Skeletal muscle cell (primary cell): ENCODE measurements at places on chromosomes 4 and X.

DNA sequence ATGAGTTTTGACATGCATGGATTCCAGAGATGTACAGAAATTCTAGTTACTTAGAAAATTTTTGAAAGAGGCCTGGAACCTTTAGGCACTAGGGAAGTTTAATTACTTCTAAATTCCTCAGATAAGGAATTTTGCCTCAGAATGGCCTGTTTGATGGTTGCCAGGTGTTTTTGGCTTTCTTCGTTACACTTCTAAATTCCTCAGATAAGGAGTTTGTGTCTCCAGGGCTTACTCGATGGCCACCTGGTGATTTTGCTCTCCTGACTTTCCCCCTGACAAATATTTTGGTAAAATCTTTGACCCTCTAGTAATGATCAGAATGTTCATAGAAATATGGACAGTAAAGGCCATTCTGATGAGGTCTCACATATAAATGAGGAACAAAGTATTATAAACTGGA is 64.3 kb downstream of the BEX3 start:
- no peak for DNase-seq

GRCh38 chr4:106183551-106183950 is 132.5 kb downstream of the TBCK start:
- no peak for DNase-seq

DNA sequence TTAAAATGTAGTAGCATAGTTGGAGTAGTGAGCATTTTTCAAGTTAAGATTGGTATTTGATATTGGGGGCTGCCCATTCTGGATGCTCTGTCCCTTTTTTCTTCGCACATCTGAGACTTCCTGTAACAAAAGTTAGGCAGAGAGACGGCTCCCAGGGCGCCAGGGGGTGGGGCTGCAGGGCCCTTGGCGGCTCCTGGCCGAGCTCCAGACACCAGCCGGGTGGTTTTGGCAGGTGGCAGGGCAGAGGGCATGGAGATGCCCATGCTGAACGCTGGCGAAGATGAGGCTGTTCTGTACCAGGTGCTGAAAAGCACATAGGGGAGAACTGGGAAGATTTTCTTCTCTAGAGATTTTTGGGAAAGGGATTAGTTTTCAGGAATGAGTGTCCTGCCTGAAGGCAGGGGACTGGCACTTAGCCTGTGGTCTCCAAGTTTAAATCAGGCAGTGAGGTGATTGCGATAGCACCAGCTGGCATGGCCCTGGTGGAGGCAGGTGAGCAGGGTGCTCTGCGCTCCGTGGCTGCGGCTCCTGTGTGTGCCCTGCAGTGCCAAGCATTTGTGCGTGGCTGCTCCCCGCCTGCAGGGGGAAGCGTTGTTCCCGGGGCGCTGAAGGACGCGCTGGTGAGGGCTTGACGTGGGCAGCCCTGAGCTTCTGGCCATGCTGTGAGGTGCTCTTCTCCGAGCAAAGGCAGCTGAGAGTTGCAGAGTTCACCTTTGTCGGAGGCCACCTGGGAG is 23.6 kb upstream of the HGFAC start:
- no peak for DNase-seq

DNA sequence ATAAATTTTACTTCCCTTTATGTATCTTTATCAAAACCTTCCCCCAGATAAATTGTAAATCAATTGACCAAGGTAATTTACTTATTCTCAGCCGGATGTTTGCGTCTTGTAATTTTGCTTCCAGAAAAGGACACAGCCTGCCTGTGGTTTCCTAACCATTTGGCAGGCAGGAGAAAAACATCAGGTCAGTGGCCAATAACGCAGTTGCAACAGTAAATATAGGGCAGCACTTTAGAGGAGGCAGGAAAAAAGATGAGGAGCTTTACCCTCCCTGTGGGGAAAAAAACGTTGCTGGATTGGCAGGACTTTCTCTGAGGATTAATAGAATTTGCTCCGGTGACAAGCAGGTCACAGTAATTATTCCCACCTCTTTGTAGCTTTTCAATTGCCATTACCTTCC is 2618.1 kb downstream of the ARAP2 start:
- no peak for DNase-seq

DNA sequence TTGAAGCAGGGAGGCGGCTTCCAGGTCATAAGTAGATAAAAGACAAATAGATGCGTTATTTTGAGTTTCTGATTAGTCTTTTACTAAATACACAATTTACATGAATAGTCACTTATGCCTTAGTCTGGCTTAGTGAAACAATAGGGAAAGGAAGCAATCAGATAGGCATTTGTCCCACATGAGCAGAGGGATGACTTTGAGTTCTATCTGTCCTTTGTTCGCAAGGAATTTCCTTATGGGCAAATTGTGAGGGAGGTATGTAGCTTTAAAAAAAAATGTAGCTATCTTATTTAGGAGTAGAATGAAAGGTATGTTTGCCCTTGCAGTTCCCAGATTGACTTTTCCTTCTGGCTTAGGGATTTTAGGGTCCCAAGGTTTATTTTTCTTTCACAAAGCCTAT is 26.3 kb upstream of the ADH1C start:
- DNase-seq = no peak

DNA sequence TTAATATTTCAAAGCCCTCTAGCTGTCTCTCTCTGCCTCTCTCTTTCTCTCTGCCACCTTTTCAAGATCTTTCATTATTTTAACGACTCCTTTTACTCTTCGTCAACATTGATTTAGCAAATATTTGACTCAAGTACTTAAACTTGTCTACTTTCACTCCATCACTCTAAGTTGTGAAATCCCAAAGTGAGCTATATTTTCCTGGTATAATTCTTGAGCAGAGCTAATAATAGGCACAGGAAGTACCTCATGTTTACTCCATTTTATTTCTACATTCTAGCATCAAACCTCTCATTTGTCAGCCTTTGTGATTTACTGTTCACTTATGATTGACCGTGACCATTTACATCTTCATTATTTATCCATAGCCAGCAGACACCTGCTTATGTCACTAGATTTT is 482.5 kb downstream of the RPA4 start:
- no peak for DNase-seq

DNA sequence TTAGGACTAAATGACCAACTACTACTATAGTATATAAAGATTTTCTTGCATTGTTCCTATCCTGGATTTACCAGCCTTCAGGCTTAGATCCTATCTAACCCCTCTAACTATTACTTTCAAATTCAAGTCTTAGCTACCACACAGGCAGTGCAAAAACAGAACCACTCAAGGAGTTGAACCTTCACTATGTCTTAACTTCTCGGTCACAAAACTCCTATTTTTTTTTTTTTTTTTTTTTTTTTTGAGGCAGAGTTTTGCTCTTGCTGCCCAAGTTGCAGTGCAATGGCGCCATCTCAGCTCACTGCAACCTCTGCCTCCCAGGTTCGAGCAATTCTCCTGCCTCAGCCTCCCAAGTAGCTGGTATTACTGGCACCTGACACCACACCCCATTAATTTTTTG is 6.3 kb upstream of the FAM200B start:
- DNase-seq = no peak

DNA sequence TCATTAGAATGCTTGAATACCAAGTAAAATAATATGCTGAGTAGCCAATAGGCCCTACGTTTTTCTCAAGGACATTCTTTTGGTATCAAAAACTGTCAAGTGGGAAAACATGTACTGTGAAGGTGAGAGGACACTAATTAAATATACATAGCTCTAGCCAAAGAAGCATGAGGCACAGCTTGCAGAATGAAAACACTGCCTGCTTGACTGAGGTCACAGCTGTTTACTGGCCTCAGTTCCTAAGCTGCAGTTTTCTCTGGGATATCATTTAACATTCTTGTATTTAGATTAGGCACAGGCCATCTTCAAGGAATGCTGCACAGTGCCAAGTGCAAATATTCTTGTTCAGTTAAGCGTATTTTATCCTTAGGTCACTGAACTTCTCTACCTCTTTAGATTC is 78.6 kb downstream of the NAP1L3 start:
- DNase-seq = no peak

DNA sequence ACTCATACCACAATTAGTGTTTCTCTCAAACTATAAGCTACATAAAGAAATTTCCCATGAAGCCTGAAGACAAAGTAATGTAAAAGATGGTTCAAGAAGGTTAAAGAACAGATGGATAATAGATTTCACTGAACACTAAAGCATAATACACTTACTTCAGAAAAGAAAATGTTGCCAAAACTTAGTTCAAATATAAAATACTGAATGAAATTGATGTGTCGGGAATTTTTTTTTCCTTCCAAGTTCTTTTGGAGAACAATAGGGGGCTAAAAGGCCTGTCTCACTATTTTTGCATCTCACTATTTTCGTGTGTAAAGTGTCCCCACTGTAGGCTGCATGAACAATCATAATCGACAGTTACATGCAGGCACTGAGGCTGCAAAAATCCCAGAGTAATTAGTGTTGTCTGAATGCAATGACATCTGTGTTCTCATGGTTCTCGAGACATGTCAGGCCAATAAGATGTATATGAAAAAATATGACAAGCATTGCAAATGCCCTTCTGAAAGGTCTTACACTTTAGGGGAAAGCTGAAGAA is 11.9 kb upstream of the MAB21L2 start:
- DNase-seq = no peak

GRCh38 chr4:2728221-2728620 is 27.9 kb downstream of the TNIP2 start:
- DNase-seq = no peak

- DNase-seq = no peak
Measured at GRCh38 chrX:142250502-142250901, 45.4 kb upstream of the MAGEC2 start.

GRCh38 chr4:48255072-48255958 is 14.3 kb downstream of the TEC start:
- DNase-seq = no peak

GRCh38 chrX:12758291-12758690 is 32.9 kb upstream of the PRPS2 start:
- DNase-seq = no peak

- DNase-seq = peak; percentile 49
Measured at GRCh38 chrX:3548765-3549391, 164.6 kb downstream of the PRKX start.

- DNase-seq = no peak
Measured at GRCh38 chr4:152176627-152177214, 359.2 kb downstream of the FBXW7 start.

DNA sequence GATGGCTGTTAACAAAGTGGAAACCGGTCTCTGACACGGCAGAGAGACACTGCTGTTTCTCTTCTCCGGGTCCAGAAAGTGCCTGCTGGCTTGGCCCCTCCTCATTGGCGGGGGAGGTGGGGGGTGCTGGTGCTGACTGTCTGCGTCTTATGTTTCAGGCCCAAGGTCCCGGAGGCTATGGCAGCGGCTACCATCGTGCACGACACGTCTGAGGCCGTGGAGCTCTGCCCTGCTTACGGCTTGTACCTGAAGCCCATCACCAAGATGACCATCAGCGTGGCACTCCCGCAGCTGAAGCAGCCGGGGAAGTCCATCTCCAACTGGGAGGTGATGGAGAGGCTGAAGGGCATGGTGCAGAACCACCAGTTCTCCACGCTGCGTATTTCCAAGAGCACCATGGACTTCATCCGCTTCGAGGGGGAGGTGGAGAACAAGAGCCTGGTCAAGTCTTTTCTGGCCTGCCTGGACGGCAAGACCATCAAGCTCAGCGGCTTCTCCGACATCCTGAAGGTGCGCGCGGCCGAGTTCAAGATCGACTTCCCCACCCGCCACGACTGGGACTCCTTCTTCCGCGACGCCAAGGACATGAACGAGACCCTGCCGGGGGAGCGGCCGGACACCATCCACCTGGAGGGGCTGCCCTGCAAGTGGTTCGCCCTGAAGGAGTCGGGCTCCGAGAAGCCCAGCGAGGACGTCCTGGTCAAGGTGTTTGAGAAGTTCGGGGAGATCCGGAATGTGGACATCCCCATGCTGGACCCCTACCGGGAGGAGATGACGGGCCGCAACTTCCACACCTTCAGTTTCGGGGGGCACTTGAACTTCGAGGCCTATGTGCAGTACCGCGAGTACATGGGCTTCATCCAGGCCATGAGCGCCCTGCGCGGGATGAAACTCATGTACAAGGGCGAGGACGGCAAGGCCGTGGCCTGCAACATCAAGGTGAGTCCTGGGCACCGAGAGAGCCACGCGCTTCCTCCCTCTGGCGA is 2.2 kb downstream of the AKAP17A start:
- no peak for DNase-seq

GRCh38 chr4:89400287-89401035 is 92.9 kb upstream of the GPRIN3 start:
- DNase-seq = no peak

DNA sequence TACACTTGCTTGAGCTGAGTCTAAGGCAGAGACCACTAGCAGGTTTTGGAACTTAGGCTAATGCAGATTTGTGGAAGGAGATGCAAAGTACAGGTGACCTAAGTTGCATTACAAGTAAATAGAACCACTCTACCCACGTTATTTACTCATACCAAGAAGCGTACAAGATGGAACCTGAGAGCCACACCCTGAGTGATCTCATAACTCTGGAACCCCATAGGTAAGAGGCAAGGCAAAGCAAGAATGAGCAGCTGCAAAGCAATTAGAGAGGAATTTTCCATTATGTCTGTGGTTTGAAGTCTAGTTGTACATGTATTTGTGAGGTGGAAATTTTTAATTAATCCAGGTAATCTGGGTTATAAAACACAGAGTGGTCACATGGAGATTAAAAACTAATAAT is 55.4 kb downstream of the CC2D2A start:
- no peak for DNase-seq
